Stimulated activated CD8-positive, alpha-beta memory T cell treated with anti-CD3 and anti-CD28 coated beads, Interleukin-15, amount 100 ng/mL, for 24 hours (primary cell): ENCODE measurements at places on chromosomes 6 and 20.
A peak's percentile ranks its signal among the peaks of the same experiment; 100 is the strongest.

DNA sequence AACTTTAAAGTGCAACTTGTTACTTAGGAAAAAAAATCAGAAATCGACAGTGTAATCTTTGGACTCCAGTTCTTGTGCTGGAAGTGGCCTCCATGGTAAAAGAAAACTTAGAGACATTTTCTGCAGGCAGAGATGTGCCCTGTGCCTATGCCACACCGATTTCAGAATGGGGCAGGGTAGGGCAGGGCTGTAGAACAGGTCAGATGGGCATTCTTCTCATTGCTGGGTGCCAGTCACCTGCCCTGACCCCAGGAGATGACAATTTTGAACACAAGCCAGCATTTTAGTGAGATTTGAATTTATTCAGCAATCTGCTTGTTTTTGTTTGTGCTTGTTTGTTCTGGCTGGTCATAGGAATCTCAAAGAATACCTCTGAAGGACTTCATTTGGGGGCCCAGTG lies 63.3 kb downstream of the SASH1 start:
- no peak for DNase-seq

GRCh38 chr6:134738211-134738885 lies 211.6 kb downstream of the ALDH8A1 start:
- DNase-seq, result no peak

DNA sequence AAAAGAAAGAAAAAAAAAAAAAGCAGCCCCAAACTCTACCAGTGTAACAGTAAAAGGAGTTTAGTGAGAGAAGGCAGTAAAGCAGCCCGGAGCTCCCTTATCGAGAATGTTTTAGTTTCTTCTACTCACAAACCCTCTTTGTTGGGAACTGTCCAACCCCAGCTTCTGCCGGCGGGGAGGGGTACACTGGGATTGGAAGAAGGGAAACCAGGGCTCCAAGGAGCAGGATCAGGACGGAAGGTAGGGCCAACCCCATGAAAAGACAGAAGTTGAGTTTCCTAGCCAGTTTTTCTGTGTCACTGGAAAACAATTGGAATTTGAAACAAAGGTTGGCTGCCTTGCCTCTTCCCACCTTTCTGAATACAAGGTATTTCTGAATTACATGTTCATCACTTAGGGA lies 66.0 kb downstream of the KIZ start:
- no peak for DNase-seq

GRCh38 chr6:155314773-155315515 lies 660 bp upstream of the TFB1M start:
- DNase-seq, result no peak

DNA sequence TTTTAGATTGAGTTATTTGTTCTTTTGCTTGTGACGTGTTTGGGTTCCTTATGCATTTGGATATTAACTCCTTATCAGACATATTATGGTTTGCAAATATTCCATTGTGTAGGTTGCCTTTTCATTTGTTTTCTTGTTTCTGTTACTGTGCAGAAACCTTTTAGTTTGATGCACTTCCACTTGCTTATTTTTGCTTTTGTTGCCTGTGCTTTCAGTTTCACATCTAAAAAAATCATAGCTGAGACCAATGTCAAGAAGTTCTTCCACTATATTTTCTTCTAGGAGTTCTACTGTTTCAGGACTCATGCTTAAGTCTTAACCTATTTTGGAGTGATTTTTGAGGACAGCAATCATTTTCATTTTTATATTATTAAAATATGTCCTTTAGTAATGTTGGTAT lies 113.5 kb downstream of the EPM2A start:
- DNase-seq, result no peak

- DNase-seq, result no peak
Observed at GRCh38 chr6:168193816-168194721, 115.1 kb upstream of the FRMD1 start.

- DNase-seq, result no peak
Observed at GRCh38 chr20:23456409-23456808, 3.7 kb upstream of the CST11 start.

GRCh38 chr6:24961852-24962251 lies 26.1 kb upstream of the RIPOR2 start:
- no peak for DNase-seq

DNA sequence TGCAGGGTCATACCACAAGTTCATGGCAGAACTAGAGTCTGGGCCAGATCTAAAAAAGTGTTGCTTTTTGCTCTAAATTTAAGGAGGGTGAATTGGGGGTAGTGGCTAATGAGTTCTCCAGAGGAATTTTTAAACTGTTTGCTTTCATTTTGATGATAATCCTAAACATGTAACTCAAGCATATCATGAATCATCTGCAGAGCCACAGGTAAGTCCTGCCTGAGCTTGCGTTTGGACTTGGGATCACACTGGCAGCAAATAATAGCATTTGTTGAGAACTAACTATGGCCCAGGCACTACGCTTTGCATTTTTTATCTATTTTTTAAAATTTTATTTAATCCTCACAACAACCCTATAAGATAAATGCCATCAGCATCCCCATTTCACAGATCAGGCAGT lies 27.4 kb downstream of the FAM110A start:
- DNase-seq, result no peak

- DNase-seq, result no peak
Observed at GRCh38 chr6:164379795-164380194, 929.6 kb downstream of the C6orf118 start.

DNA sequence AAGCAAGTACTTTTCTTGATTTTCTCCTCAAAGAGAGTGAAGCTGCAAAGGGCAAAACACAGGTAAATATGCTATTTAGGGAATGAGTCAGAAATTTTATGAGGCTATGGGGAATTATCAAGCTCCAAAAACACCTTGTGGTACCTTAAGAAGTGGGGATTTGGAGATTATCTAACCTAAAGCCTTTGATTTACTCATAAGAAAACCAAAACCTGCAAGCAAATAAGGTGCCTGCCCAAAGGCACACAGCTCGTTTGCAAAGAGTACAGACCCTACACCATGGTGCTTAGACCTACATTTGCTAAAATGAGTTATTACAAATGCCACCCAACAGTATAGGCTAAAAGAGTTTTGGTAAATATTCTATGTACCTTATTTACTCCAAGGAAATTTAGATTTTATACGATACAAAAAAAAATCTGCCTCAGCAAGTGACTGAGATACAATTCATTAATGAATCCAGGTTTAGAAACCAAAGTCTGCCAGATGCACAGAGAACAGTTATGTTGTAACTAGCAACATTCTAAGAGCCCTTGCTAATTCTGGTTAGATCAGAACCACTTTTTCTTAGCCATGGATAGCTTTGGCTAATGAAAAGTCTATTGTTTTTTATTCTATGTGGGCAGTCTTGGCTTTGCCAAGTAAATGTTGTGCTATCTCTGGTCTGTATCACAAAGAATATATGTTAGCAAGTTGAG lies 101.5 kb downstream of the KHDC1L start:
- no peak for DNase-seq

GRCh38 chr20:47741669-47742608 lies 43.3 kb downstream of the SULF2 start:
- DNase-seq, result no peak

- no peak for DNase-seq
Observed at GRCh38 chr20:53695797-53696527, 102.3 kb upstream of the ZNF217 start.

DNA sequence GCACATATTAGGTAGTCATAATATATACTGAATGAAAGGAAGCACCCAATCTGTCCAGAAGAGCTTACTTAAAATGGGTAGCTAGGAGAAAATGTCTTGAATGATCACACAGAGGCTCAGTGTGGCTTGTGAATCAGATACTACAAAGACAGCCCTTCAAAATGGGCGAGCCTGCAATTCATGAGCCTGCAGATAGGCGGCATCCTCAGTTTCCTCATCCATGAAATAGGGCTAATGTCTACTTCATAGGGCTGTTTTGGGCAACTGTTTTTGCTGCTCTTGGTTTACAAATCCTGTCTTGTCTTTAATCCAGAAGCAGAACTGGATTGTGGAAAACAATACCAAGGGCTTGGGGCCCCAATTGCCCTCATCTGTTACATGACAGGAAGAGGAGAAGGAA lies 129.3 kb upstream of the KCNK16 start:
- DNase-seq, result no peak

DNA sequence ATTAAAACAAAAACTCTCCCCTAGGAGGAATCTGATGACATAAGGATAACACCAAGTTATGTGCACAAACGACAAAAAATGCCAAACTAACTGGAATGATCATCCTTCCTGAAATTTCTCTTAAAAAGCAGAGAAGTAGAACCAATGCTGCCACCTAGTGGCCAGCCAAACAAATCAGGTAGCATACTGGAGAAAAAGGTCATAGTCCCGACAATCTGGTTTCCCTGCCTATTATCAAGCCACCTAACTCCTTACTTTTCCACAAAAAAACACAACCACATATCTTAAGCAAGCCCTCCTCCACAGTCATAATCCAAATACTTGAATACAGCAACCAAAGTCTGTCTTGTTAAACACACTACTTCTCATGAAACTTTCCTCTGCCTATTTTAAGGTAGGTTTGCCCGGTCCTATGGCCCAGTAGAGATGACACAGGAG lies 5.3 kb downstream of the OARD1 start:
- peak; percentile 25 for DNase-seq

DNA sequence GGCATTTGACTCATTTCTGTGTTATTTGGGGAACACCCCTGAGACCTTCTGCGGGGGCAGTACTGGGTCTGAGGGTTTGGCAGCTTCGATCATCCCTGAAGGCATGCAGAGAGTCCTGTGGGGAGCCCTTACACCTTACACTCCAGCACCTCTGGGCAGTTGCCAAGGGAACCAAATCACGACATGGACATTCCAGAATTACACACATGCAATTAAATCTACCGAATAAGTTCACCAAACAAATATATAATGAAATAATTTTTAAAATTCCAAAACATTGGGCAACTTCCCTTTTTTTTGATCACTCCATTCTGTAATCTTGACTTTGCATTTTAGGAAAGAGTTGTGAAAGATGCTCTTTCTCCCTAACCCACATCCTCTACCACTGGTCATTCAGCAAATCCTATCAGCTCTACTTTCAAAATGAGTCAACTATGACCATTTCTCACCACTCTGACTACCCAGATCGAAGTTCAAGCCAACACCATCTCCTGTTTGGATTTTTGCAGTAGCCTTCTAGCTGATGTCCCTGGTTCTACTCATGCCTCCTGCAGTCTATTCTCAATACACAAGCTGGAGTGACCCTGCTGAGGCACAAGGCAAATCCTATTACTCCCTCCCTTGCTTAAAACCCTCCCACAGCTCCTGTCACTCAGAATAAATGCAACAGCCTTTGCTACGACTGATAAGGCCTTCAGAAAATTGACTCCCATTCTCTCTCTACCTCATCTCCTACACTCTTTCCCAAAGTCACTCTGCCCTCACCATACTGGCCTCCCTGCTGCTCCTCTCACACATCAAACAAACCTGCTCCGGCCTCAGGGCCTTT lies 533.3 kb downstream of the HACE1 start:
- DNase-seq, result no peak

DNA sequence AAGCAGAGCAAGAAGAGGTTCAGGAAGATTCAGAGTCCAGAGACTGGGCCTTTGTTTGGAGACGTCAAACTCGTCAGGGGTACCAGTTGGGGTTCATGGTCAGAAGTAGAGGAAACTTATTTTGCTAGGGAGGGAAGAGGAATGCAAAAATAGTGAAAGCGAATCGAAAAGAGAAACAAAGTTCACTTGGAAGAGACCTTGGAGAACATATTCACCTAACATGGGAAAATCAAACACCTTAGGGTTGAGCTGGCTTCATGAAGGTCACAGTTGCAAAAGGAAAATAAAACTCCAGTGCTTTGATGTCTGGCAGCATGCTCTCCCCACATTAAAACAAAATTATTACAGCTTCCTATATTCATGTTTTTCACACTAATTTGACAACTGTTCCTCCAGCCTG lies 440.4 kb downstream of the EPM2A start:
- DNase-seq, result no peak

DNA sequence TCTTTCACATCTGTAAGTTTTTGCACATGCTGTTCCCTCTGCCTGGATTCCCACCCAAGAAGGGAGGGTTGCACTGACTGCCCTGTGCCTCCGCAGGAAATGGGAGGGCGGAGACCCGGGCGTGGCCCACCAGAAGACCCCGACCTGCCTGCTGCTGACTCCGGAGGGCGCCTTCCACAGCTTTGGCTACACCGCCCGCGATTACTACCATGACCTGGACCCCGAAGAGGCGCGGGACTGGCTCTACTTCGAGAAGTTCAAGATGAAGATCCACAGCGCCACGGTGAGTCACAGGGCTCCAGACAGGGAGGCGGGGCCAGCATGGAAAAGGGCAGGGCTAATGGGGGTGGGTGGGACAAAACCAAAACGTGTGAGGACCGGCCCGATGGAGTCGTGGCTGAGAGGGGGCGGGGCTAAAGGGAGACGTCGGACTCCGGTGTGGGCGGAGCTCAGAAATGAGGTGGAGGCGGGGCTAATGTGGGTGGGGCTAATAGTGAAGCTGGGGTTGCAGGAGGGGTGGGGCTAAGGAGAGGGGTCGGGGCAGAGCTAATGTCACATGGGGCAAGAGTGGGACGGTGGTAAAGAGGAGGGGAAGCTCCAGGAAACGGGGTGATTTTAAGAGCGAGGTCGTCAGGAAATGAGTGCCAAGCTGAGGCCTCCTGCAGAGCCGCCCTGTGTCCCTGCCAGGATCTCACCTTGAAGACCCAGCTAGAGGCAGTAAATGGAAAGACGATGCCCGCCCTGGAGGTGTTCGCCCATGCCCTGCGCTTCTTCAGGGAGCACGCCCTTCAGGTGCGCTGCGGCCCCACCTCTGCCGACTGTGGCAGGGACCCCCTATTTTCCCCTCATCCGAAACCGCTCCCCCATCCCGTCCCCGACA lies 12.6 kb downstream of the HSPA12B start:
- DNase-seq, result peak; percentile 28

DNA sequence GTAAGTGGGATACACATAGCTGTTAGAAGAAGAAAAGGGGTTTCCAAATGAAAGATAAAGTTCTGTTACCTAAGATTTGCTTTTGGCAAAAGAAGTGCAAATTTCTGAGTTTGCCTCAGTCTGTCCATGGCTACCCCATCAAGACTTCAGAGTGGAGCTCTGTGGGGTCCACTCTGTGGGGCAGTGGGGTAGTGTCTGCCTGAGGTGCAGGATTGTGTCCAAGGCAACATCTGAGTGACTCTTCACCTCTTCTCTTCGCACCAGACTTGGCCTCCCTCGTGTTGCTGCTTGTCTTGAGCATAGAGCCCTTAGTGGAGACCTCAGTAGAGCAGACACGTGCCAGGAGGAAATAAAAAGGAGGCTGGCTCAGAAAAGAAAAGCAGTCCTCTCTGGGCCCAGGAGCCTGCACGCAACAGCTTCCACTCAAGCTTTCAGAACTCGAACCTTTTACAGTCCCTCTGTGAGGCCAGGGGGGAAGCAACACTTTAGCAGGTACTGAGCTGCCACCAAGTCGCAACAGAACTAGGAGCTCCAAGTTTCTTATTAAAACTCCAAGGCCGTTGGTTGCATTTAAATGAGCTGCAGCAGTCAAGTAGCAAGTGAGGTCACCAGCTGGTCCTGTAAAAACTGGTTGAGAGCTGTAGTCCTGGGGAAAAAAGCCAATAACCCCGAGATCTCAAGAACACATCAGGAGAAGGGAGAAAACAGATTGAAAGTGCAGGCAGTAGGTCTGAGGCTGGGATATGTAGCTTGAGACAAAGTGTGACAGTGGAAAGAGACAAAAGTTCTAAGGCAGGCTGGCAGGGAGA lies 413.5 kb downstream of the CDC5L start:
- DNase-seq, result no peak
